Naive thymus-derived CD8-positive, alpha-beta T cell (primary cell): ENCODE measurements at places on chromosomes 2 and 18.

DNA sequence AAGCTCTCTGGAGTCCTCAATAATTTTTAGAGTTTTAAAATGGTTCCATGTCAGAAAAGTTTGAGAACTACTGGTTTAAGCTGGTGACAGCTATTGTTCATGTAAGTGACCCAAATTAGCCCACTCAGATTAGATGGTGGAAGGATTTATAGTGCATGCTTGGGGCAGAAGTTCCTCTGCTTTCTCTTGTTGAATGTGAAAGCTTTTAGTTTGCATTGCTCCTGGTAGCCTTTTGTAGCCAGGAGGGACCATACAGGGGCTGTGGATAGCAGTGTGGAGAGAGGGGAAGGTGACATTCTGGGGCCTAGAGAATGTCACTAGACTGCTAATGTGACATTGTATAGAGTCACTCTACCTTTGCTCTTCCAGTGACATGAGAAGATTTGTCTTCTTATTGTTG, 40.3 kb upstream of the IGFBP5 start:
- no peak for DNase-seq

DNA sequence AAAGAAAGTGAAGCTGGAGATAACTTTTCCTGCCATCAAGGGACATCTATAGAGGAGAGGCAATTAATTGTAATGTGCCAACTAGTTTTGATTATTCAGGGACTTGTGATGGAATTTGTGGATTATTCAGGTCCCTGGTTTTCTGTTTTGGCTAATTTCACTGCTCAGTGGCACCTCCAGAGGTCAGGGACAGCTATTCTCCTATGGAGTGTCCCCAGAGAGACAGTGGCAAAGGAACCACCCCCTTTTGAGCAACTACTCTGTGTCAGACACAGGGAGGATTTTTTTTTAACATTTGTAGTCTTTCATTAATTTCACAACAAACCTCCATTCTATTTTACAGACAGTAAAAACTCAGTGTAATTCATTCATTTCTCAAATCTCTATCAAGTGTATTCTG, 206.0 kb upstream of the SPRED2 start:
- DNase-seq = no peak

GRCh38 chr18:8726963-8727705, 21.8 kb downstream of the MTCL1 start:
- DNase-seq = no peak

DNA sequence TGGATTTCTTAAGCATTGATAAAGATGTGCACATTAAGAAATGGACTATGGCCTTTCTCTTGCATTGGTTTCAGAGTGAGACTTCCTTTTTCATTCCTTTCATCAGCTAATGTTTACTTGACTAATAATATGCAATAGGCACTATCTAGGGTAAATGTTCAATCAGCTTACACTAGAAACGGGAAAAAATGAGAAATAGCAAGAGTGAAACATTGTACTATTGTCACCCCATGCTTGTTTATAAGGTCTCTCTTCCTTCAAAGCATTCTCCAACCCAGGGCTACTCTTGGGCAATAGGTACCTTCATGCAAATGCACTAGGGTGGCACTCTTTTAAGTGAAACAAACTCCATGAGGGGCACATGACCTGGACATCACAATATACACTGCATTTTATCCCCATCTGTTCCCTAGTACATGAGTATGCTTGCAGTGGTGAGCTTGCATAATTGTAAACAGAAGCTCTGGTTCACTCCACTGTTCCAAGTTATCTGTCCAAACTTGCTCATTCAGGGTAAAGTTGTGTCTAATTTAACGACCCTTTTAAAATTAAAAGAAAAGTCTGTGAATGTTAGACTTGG, 402.3 kb downstream of the ERBB4 start:
- DNase-seq = no peak

- DNase-seq = no peak
These were observed 31.6 kb upstream of the CASP10 start for GRCh38 chr2:201151127-201151981.

DNA sequence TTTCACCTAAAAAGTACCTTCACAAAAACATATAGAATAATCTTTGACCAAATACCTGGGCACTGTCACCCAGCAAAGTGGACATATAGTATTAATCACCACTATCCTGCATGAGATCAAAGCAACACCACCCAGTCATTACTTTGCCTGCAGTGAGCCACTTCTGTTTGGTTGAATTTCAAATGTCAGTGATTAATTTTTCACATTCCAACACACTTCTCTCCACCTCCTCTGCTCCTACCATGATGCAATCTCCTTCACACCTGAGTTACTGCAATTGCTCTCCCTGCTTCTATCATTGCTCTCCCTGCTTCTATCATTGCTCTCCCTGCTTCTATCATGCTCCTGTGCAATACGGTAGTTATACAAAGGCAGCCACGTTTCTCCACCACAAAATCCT, 106.1 kb upstream of the NETO1 start:
- no peak for DNase-seq

- no peak for DNase-seq
These were observed 53.0 kb downstream of the CDCA7 start for GRCh38 chr2:173407646-173408045.

- DNase-seq = no peak
These were observed 100.7 kb downstream of the MYT1L start for GRCh38 chr2:2230433-2230817.

DNA sequence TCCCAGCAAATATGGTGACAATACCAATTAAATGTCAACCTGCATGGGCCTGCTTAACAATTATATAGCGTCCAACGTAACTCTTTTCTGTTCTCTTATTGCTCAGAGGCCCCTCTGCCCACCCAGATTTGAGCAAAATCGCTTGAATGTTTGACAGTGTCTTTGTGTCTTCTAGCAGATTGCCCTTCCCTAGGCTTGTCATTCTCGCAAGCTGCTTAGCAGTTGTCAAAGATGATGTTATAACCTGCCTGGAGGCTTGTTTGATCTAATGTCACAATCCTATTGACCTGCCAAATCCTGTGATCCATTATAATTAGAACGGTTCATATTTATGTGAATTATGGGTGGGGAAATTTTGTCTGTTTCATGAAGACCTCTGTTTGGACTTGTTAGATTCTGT, 108.8 kb downstream of the FARSB start:
- DNase-seq = no peak

DNA sequence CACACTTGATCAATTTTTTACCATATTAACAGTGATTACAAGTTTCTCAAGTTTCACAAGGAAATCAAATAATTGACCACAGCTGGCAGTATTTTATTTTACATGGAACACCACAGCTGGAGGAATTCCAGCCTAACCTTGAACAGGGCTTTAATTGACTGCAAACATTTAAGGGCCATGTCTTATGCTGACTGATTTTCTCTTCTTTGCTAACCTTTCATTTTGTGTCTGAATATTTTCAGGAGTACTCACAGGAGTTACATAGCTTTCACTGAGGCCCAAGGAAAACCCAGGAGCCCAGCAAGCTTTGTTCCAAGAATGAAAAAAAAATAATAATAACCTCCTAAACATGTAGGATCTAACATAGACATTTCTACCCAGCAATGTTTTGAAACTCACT, 49.6 kb downstream of the FRZB start:
- DNase-seq = no peak

DNA sequence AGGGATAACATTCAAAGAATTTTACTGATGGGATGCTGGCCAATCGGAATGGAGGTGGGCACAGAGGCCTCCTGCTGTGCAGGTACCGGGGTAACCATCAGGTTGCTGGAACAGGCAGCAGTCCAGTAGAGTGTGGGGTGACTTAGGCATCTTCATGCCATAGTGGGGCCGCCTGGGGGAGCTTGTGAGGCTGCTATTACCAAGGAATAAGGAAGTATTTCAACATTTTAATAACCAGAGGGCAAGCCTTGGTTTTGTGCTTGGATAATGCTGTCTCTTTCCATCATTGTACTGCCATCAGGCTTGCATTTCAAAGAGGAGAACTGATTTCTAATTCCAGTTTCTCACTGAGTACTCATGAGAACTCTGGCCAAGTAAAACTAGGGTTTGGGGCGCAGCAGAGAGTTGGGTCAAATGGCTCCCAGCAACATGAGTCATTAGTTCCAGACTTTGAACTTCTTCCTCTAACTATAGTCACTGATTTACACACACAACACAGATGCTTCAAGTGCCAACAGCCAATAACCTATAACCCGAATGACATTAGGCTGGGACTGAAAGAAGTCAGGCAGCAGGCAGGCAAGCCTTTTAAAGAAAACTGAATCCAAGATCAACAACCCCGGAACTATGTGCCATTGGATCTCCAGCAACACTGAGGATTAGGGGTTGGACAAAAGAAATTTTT, 56.1 kb upstream of the FHL2 start:
- no peak for DNase-seq

DNA sequence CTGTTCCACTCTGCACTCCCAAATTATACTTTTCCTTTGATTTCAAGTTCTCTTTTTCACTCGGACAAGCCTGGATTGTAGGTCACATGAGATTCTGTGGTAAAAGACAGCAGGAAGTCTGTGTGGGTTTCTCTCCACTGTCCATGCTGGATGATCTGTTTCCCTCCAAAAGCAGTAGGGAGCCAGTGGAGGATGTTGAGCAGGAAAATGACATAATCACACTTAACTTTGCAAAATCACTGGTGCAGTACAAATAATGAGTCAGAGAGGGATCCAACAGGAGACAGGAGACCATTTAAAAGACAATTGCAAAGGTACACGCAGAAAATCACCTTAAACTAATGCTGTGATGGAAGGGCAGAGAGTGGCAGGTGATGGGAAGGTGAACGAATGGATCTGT, 301.3 kb downstream of the ZNF407 start:
- DNase-seq = no peak

DNA sequence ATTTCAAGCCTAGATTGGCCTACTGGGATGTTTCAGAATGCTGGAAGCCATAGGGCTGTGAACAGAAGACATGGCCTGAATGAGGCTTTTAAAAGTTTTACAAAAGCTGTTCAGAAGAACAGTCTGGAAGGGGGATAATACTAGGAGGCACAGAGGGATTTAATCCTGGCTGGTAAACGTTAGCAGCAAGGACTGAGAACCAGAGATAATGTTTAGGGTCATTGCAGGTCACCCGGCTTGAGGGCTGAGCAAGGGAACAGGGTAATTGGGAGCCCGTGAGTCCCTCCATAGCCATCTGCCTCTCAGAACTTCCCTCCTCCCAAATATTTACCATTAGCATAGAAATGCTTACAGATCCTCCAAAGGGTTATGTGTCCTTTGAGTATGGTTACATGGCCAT, 765.4 kb downstream of the TMEM182 start:
- no peak for DNase-seq

- DNase-seq = no peak
These were observed 136.4 kb upstream of the GPC1 start for GRCh38 chr2:240298803-240299709.

DNA sequence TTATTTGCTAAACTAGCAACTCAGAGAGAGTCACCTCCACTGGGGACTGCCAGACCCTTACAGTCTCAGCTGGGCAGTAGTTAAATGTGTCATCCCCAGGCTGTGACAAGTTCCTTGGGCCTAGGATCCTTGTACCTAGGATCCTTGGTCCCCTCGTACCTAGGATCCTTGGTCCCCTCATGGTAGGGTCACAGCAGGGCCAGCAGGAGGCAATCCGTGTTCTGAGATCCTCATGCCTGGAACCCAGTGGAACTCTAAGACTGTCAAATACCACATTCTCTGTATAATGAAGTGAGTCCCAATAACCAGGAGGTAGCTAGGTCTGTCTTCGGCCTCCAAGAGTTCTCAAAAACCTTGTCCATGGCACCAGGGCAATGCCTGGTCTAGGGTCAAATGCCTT, 60.8 kb downstream of the LYPD6B start:
- DNase-seq = no peak

DNA sequence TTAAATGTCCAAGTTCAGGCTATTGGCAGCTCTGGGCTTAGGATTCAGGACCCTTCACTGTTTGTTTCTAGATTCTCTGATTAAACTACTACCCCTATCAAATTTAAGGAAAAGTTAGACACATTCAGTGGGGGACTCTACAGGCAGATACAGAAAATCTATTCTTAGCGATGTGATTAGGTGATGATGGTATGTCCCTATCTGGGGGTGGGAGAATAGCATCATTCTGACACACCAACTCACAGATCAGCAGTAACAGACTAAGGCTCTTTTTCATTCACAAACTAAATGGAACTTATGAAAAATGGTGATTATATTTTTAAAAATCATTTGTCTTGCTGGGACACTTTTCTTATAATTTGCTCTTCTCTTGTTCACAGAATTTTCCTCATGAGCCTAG, 232.9 kb upstream of the CDH2 start:
- no peak for DNase-seq

DNA sequence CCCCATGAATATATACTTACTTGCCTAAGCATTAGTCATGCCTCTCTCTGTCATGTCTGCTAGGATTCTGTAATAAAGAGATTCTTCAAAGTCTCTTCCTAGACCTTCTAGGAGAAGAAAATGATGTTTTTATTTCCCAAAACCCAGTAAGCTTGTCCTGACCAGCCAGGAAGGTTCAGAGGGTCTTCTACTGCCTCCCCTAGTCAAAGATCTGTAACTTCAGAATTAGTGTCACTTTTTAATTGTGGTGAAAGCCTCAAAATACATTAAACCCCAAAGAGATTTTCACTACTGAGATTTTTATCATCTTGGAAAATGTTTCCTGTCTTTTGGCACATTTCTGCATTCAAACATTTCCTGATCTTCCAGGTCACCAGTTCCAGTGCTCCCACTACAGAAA, 232.9 kb upstream of the STK17B start:
- no peak for DNase-seq

- DNase-seq = no peak
These were observed 171.8 kb upstream of the SPRED2 start for GRCh38 chr2:65604246-65604645.

DNA sequence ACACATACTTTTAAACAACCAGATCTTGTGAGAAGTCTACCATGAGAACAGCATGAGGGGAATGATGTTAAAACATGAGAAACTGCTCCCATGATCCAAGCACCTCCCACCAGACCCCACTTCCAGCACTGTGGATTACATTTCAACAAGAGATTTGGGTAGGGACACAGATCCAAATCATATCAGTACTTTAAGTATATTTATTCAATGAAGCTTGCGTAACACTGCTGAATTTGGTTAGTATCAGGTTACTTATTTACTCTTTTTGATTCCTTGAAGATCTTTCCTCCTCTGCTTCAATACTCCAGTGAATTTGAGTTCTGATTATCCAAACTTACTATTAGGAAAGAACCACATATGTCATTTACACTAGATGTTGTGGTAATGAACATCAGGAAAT, 418.6 kb downstream of the PIK3C3 start:
- no peak for DNase-seq

DNA sequence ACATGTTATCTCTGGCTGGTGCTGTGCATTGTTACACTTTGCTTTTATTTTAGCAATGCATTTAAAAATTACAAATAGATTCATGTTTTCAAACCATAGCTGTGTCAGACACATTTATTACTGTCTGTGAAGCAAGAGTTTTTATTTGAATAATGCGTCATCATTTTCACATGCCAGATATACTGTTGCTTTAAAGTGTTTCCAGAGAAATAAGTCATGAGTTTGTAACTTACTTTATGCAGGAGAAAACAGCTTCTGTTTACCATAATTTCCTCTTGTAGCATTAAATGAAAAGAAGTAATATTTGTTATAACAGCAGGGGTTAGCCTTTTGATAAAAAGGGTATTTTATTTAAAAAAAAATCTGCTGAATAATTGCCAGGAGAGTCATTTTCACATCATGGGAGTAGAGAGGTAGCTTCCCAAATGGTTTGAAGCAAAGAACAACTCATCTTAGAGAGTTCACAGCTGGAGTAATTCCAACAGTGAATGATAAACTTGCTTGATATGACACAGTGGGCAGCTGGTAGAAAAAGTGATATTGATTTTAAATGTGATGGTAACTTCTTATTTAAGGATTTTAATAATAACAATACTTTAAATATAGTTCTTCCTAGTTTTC, 1274.5 kb upstream of the CRIM1 start:
- DNase-seq = no peak
